ENCODE measurements at places on chromosomes 1 and 21.

DNA sequence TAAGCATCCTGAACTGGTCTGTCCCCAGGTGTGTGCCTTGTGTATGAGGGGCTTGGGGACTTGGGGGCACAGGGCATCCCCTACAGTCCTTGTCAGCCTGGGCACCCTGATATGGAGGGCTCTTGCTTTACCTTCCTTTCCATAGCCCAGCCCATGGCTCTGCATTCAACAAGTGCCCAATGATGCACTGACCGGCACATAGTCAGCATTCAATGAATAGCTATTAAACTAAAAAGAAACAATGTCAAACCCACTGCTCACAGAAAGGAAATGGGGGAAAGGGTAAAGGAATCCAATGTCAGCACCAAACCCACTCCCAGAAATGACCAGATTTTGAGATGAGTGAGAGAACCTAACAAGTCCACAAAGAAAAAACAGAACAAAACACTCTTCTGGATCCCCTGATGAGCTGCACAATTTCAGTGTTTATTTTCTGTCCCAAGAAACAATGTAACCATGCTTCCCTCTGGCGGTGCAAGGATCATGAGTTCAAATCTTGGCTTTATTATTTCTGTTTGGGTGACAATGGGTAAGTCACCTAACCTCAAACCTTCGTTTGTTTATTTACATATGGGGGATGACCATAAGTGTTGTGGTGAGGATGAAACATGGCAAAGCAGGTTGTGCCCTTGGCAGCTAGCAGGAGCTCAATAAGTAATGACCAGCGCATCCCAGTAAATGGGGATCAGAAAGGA is 22.0 kb downstream of the SYT6 start:
- DNase-seq, result no peak

DNA sequence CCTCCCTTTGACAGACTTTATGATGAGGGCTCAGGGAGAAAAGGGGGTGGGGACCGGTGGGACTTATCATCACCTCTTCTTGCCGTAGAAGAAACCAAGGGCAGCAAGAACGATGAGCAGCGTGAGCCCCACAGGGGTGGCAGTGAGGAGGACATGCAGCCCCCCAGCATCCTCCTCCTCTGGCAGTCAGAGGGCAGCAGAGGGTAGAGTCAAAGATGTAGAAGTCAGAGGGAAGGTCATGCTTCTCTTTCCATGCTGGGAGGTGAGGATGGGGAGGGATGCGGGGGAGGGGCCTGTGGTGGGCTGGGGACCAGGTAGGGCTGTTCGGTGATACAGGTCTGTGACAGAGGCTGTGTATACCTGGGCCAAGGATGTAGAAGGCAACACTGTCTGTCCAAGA is 14.8 kb downstream of the INSRR start:
- peak; percentile 11 for DNase-seq

DNA sequence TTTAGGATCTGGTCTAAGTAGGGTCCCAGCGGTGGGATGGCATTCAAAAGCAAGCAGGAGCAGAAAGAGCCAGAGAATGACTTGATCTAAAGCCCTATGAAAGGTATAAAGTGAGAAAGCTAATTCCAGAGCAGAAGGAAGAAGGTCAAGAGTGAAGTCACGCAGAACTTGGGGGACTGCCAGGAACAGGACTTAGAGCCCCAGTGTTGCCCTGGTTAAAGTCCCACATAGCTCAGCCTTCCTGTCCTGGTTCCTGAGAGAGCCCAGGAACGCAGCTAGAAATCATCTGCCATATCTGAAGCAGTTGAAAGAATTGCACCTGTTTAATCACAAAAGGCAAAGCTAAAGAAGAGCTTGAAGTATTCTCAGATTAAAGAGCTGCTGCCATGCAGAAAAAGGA is 160.6 kb upstream of the ATP1B1 start:
- DNase-seq, result no peak

GRCh38 chr1:218401441-218401997 is 56.4 kb downstream of the TGFB2 start:
- no peak for DNase-seq

DNA sequence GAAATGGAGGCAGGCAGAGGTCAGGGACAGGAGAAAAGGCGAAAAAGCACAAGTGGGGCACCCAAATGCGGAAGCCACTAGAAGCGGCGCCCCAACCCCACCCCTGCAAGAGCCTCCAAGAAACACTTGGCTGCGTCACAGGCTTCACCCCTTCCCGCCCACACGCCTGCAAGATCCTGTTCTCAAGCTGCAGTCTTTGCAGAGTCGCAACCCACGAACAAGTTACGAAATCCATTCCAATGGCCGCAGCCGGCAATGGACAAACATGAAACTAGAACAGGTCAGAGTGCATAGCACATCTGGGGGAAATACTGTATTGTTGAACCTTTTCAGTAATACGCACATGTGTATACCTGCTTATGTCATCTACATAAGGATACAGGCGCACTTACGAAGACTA is 103.6 kb downstream of the PSMG1 start:
- no peak for DNase-seq

DNA sequence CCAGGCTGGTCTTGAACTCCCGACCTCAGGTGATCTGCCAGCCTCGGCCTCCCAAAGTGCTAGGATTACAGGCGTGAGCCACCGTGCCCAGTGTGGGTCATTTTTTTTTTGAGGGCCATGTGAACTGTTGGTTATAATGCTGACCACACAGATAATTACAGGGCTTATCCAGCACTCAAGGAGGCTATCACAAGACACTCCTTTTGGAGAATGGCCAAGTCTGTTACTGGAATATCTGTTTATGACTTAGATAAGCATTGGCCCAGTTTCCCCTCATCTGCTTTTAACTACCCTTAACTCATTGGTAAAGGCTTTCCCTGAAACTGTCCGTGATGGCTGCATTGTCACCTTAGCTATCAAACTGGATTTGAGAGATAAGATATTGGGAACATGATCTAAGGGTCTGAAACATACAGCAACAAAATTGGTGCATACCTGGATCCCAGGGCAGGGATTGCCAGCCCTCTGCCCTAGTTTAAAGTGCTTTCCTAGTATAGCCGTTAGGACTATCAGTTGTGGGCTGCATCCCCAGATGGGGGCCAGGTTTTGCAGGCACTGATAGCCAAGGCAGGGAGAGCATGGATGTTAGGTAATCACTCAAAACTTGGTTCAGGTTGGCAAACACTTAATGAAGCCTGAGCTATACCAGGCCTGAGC is 15.6 kb downstream of the SZT2 start:
- DNase-seq, result no peak

- DNase-seq, result no peak
These were observed 20.8 kb upstream of the TLCD4 start for GRCh38 chr1:95096218-95096841.

GRCh38 chr21:36208326-36209013 is 51.8 kb downstream of the DOP1B start:
- DNase-seq, result no peak

DNA sequence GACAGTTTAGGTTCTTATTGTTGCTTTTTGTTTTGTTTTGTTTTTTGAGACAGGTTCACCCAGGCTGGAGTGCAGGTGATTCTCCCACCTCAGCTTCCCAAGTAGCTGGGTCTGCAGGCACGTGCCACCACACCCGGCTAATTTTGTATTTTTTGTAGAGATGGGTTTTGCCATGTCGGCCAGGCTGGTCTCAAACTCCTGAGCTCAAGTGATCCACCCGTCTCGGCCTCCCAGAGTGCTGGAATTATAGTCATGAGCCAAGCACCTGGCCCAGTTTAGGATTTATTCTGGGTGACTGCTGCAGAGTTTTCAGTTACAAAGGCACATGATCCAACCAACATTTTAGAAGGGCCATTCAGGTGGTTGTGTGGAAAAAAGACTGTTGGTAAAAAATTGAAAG is 102.0 kb downstream of the SPAG17 start:
- no peak for DNase-seq

GRCh38 chr1:206472024-206472423 is 1.7 kb downstream of the IKBKE start:
- no peak for DNase-seq

DNA sequence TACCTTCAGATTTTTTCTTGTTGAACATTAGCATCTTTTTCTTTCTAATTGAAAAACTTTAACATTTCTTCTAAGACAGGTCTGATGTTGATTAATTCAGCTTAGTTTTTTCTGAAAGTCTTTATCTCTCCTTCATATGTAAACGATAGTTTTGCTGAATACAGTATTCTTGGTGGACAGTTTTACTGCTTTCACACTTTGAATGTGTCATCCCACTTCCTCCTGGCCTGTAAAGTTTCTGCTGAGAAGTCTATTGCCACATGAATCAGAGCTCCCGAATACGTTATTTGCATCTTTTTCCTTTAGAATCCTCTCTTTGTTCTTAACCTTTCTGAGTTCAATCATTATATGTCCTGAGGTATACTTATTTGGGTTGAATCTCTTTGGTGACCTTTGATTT is 344.2 kb downstream of the OLFM3 start:
- no peak for DNase-seq

- DNase-seq, result no peak
These were observed 81.8 kb upstream of the SLC44A3 start for GRCh38 chr1:94738371-94738770.
